ENCODE measurements at places on chromosomes 3 and 15. TPM values are rescaled to one million over a fixed set of nuclear protein-coding genes. Genes with fewer than 3 reads are reported as not detected.

MESP1 gene
- total RNA-seq = not detected

MIX23 gene
- 46.6 TPM for total RNA-seq

- no peak overlapping the region for H3K4me3 ChIP-seq
- H3K27ac ChIP-seq = no peak overlapping the region
- no peaks in the 10 kb centered on the region for H3K36me3 ChIP-seq
- H3K4me1 ChIP-seq = peaks cover 28% of the 10 kb centered on the region
- H3K27me3 ChIP-seq = no peaks in the 10 kb centered on the region
- no peak for DNase-seq
Observed at GRCh38 chr15:74171965-74172541, 1.5 kb upstream of the ISLR start.

GRCh38 chr15:22878103-22878502, 39.6 kb downstream of the NIPA2 start:
- H3K27me3 ChIP-seq = no peaks in the 10 kb centered on the region
- no peak overlapping the region for H3K4me3 ChIP-seq
- H3K27ac ChIP-seq = no peak overlapping the region
- peaks cover 6% of the 10 kb centered on the region for H3K4me1 ChIP-seq
- no peak for DNase-seq
- H3K36me3 ChIP-seq = peaks cover 16% of the 10 kb centered on the region

GRCh38 chr3:5136211-5136918, 14.3 kb downstream of the ARL8B start:
- peak; percentile 35 for DNase-seq
- H3K4me3 ChIP-seq = no peak overlapping the region
- H3K4me1 ChIP-seq = peaks cover 12% of the 10 kb centered on the region
- H3K27ac ChIP-seq = no peak overlapping the region
- no peaks in the 10 kb centered on the region for H3K36me3 ChIP-seq

DNA sequence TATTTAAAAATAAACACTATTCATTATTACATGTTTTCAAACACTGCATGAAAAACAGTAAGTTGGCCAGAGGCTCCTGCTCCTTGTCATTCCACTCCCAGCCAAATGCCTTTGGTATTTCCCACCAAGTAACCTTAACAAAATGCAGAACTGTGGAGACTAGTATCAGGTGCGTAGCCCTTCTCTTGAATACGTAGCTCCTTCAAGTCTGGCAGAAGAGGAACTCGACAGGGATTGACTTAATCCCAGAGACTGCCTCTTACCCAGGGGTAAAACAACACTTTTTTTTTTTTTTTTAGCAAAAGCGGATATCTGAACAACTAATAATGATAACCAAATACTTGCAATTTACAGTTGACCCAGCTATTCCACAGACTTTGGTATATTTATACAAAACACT, 738 bp downstream of the COMMD2 start:
- H3K4me1 ChIP-seq = peaks cover 5% of the 10 kb centered on the region
- no peak for DNase-seq
- H3K36me3 ChIP-seq = peaks cover 22% of the 10 kb centered on the region
- no peaks in the 10 kb centered on the region for H3K27me3 ChIP-seq

GRCh38 chr3:114179575-114179974, 723 bp upstream of the DRD3 start:
- no peaks in the 10 kb centered on the region for H3K36me3 ChIP-seq
- peaks cover 16% of the 10 kb centered on the region for H3K27me3 ChIP-seq
- no peak overlapping the region for H3K4me3 ChIP-seq
- no peaks in the 10 kb centered on the region for H3K4me1 ChIP-seq

DNA sequence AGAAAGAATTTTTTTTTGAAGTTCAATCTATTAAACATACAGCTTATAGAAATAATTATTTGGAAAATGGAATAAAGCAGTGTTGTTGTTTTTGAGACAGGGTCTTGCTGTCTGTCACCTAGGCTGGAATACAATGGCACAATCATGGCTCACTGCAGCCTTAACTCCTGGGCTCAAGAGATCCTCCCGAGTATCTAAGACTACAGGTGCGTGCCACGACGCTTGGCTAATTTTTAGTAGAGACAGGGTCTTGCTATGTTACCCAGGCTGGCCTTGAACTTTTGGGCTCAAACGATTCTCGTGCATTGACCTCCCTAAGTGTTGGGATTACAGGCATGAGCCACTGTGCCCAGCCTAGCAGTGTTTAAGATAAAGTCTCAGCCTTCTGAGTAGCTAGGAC, 8.8 kb downstream of the BNIP2 start:
- no peak overlapping the region for H3K4me3 ChIP-seq
- DNase-seq = no peak
- H3K4me1 ChIP-seq = no peaks in the 10 kb centered on the region
- no peaks in the 10 kb centered on the region for H3K27me3 ChIP-seq
- no peak overlapping the region for H3K27ac ChIP-seq
- peaks cover 37% of the 10 kb centered on the region for H3K36me3 ChIP-seq

- no peaks in the 10 kb centered on the region for H3K36me3 ChIP-seq
- H3K27ac ChIP-seq = no peak overlapping the region
- peak; percentile 97 for DNase-seq
- H3K4me1 ChIP-seq = peaks cover 8% of the 10 kb centered on the region
- no peak overlapping the region for H3K4me3 ChIP-seq
Observed at GRCh38 chr15:44215594-44215993, 20.5 kb upstream of the FRMD5 start.

DNA sequence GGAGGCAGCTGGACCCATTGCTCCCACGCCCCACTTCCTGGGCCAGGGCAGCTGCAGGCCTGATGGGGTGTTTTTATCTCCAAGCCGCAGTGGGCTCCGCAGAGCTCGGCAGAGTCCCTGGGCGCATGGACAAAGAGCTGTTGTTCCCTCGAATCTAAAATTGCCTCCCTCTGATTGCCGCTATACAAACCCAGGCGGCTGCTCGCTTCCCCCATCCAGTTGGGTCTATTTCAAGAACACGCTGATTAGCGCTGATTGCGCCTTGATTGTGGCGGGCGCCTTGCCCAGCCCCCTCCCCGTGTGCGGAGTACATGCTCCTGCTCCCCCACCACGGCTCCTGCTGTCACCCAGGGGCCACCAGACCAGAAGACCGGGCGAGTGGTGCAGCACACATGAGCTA, 43.4 kb upstream of the SLC6A1 start:
- no peaks in the 10 kb centered on the region for H3K36me3 ChIP-seq
- H3K4me1 ChIP-seq = no peaks in the 10 kb centered on the region
- H3K27ac ChIP-seq = no peak overlapping the region
- DNase-seq = no peak
- no peak overlapping the region for H3K4me3 ChIP-seq
- peaks cover 28% of the 10 kb centered on the region for H3K27me3 ChIP-seq

All from astrocyte (in vitro differentiated cells and primary cell).